Bronchial epithelial cell (primary cell): ENCODE measurements at places on chromosomes 12 and 14. TPM values are rescaled to one million over a fixed set of nuclear protein-coding genes. Genes with fewer than 3 reads are reported as not detected.

EML5 gene
- total RNA-seq, result 0.77 TPM in 1 of 2 replicates, not detected in the other

PIWIL1 gene
- total RNA-seq, result not detected in 2 replicates

WIF1 gene
- total RNA-seq, result not detected in 2 replicates

KRT78 gene
- 5.3 and 17.0 TPM in 2 replicates for total RNA-seq

USP44 gene
- 0.13 and 0.26 TPM in 2 replicates for total RNA-seq

B4GALNT1 gene
- total RNA-seq, result 0.13 TPM in 1 of 2 replicates, not detected in the other

CLEC6A gene
- total RNA-seq, result under 0.01 TPM in 1 of 2 replicates, not detected in the other

KCNK10 gene
- total RNA-seq, result not detected in 2 replicates

CD163 gene
- total RNA-seq, result not detected in 2 replicates

PTPRR gene
- total RNA-seq, result under 0.01 and 0.26 TPM in 2 replicates

TAS2R8 gene
- not detected in 2 replicates for total RNA-seq

TSPAN11 gene
- under 0.01 TPM in 1 of 2 replicates, not detected in the other for total RNA-seq

APPL2 gene
- total RNA-seq, result 21.4 and 23.2 TPM in 2 replicates

GSG1 gene
- total RNA-seq, result not detected in 2 replicates

TCL1B gene
- total RNA-seq, result not detected in 2 replicates

PAWR gene
- total RNA-seq, result 69.2 and 100 TPM in 2 replicates
